ENCODE measurements at places on chromosomes 2 and 18.

DNA sequence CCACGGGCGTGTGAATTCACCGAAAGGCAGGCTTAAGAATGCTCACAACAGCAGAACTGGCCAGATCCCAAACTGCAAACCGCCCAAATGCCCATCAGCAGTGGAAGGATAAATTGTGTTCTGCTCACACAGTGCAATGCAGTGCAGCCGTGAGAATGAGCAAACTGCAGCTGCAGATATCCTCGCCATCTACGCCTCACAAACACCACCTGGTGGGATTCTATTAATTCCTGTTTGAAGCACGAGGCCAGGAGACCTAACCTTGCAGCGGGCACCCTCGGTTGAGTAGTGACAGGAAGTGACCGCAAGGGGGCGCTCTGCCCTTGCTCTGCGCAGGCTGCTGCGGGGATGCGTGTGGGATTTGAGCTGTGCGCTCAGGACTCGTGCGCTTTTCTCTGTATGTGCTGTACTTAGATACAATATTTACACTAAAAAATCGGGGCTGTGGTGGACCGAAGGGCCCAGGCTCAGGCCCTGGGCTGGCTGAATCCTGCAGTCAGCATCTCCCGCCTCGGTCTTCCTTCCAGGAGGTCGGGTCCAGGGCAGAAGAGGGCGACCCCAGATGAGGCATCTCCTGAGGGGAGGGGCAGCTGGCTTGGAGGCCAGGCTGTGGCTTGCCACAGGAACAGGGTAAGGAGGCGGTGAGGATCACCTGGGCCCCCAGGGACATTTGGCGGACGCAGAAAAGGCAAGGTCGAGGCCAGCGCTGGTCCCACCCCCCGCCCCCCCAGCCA lies 19.8 kb upstream of the PDIA6 start:
- ATAC-seq: peak; percentile 79

DNA sequence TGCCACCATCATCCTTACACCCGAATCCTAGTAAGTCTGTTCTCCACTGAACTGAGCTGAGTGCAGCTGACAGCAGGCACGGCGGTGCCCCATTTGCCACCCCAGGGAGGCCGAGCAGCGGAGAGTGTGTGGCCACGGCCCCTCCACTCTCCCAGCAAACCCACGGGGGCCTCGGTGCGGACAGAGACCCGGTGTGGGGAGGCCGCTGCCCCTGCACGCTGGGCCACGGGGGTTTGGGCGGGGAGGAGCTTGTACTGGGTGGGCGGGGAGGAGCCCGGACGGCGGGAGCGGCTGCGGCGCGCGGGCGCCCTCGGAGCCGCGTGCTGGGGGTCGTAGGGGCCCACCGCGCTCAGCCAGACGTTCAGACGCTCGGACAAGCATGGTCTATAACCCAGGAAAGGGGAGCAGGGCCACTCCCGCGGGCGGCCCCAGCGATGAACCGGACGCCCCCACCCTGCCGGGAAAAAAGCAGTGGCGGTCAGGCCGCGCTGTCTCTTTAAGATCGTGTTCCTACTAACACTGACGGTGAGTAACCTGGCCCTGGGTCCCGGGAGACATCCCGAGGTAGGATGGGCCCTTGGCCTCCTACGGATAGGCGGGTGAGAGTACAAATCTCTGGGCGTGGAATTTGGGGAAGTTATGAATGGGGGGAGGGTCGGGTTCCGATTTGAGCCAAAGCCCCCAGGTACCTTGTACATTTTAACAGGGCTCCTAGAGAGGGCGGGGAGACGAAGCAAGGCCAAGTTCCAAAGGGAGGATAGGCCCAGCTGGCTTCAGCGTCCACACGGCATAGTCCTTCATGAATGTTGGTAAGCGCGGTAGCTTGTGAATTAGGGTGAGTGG lies at the start of gene ITPRIPL1:
Gene ITPRIPL1, plus strand, starts transcription at position 277 of the 843 bp plus-strand sequence. Its CDS starts 523 bp downstream, at position 800.
- ATAC-seq: peak; percentile 6

- no peak for ATAC-seq
These were observed 33.9 kb upstream of the ATIC start for GRCh38 chr2:215277944-215278343.

DNA sequence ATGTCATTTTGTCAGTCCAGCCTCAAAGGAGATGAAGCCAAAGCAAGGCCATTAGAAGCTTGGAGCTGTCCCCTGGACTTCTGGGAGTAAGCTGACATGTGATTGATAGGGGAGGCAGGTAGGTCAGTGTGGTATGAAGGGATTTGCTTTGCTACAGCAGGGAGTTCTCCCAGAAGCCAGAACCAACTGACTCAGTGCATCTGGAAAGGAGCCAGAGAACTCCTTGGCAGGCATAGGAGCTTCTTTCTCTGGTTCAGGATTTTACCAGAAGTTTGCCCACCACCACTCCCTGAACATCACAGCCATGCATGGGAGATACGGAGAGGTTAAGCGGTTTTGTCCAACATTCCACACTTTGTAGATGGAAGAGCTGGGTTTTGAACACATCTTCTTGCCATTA lies 24.5 kb upstream of the KCNE4 start:
- no peak for ATAC-seq

DNA sequence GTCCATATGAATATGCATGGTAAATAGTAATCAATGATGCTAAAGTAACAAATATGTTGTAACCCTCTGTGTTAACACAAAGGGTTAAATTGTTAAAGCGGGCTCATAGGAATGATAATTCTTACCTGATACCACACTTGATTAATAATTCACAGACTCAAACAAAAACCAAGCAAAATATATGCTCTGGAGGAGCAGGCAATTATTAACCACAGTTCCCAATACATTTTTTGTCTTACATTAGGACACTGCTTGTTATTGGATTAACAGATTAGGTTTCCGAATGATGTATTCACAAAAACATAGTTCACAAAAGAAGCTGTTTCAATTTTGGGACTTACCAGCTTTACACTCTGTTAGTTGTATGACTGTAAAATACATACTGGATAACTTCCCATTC lies 300.9 kb upstream of the LRRTM4 start:
- ATAC-seq: no peak

DNA sequence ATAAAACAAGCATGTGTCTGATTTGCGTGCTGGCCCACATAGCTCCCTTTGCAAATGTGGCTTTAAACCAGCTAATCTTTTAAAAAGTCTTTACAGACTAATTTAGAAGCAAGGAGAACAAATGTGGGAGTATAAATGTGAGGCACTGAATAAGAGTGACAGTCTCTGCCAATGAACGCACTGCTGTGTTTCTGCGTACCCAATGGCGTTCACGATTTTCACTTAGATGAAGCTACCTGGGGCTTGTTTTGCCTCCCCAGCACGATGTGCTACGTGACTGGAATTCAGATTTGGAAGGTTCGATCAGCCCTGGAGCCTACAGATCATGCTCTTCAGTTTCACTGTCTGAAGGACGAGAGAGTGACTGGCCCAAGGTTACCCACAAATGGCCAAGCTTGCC lies 10.8 kb upstream of the CRACDL start:
- no peak for ATAC-seq

GRCh38 chr18:32060026-32060425 lies 31.6 kb upstream of the RNF138 start:
- no peak for ATAC-seq

DNA sequence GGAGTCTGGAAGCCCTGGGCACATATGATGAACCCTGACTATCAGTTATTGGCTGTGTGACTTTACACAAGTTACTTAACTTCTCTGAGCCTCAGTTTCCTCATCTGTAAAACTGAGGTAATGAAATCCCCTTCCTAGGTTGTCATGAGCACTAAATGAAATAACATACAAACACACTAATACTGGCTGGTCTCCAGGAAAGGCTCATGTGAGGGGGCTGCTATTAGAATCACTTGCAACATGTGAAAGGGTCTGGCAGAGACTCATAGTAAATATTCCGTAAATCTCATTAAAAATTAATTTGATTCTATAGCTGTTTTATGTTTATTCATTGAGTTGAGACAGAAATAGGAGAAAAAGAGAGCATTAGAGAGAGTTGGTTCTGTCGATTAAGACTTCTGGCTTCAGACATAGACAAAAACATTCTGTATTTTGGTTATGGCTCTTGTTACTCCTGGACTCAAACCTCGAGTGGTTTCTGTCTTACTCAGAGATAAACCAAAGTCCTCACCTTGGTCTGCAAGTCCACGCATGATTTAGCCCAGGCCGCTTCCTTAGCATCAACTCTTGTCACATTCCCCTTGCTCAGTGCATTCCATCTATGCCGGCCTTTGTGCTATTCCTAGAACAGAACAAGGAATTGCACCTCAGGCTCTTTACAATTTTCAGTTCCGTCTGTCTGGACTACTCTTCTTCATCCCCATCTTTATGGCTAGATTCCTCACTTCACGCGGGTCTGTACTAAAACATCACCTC lies 139.1 kb downstream of the NXPH2 start:
- ATAC-seq: no peak

- ATAC-seq: no peak
These were observed 37.1 kb downstream of the BOK start for GRCh38 chr2:241595600-241596140.

GRCh38 chr2:26975102-26975501 lies 4.7 kb downstream of the MAPRE3 start:
- ATAC-seq: no peak

DNA sequence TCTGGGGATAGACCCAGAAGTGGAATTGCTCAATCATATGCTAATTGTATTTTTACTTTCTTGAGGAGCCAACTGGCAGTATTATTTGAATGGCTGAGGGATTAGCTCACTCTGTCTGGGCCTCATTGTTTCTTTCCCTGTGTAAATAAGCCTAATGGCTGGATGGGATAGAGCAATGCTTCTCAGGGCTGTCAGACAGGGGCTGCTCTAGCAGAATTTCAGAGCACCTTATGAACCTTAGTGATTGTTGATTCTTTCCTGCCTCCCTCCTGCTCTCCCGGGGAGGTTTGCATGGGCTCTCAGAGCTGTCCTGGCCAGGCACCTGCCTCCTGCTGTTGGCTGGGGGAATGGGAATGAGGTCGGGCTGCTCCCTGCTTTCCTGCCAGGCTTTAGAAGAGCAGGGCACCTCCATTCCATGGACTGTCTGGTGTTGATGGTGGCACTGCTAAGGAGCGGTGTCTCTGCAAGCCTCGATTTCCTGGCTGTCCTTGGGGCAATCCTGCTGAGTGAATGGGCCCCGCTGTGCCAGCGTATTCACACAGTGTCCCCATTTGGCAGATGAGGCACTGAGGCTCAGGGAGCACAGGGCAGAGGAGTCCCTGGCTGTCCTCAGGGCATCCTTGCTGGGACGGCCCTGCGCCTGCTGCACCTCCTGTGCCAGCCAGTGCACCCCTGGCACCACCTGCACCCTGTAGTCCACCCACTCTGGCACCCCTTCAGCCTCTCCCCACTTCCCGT lies 468.2 kb upstream of the HS6ST1 start:
- ATAC-seq: no peak

DNA sequence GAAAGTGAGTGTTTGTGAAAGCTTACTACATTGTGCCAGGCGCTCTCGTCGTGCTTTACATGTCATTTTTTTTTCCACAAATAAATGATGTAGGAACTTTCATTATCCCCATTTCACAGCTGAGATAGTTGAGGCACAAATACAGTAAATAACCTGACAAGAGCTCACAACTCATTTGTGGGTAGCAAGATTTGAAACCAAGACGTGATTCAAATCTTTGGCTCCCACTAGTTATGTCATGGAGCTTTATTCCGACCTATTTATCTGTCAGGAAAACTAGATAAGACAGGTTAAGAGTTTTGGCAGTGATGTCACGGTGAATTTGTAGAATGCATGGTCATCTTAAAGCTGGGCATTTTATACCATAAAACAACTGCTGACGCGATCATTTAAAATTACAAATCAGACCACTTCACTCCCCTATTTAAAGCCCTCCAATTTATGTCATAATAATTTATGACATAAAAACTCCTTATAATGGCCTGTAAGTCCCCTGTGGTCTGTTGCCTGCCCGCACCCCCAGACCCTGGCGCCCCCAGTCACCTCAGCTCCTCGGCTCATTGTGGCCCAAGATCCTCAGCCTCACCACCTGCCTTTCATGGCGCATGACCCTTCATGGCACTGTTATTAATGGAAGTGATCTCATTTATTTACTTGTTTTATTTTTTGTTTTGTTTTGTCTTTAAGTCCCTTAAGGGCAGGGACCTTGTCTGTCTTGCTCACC lies 678 bp upstream of the ZNF24 start:
- no peak for ATAC-seq

DNA sequence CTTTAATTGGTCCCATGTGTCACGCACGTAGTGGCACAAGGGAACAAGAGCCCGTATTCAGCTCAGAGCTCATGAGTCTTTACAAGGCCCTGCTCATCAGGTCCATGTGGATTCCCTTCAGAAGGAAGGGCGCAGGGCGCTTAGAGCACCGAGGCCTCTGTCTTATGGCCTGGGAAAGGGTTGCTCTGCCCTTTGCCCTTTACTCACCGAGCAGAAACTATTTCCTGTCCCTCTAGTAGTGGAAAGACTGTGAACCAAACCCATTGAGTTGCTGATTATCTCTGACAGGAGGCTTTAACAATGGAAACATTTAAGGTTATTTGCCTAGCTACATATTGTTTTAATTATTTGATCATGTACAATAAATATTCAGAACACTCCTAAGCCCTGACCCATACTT lies 102.0 kb upstream of the ACAA2 start:
- ATAC-seq: no peak

- no peak for ATAC-seq
These were observed 328.4 kb upstream of the DDX18 start for GRCh38 chr2:117486081-117486480.

DNA sequence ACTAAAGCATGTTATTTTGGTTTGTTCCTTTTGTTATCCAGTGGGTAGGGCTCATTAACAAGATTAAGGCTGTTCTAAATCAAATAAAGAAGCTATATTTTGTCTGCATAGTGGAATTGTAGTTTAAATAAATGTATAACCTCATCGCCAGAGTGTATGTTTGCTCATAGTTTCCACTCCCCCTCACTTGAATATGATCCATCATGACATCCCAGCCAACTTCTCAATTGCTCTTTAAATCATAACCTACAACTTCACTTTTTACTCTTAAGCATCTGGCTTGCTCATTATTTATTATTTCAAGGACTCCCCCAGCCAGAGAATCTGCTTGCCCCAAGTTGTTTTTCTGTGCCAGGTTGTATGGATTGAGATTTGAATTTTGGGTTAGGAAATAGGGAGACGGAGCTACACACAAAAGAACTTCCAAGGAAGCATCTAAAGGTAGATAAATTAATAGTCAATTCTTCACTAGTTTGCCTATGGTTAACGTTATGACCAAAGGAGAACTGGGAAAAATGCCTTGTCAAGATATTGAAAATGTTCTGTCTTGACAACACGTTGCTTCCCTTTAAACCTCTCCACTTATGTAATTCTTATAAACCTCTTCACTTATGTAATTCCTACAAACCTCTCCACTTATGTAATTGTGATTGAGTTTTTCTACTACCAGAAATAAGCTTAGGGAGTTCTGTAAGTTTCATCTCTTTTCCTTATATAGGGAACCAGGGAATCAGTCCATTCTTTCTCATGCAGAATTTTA lies 55.4 kb upstream of the UPP2 start:
- no peak for ATAC-seq

DNA sequence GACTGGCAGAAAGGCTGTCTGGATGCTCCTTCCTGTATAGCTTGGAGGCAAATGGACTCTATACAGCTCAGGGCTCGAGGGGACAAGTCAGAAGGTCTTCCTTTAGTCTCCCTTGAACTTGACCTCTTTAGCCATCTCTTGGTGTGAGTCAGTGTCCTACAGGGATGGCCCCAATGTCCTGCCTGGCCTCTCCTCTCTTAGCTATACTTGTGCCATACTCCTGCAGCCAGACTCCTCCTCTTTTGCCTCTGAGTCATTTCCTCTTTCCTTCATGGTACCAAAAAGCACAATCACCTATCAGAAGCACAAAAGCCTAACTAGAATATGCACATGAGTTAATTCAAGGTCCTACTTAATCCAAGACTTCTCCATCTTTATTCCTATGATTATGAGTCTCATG lies 112.7 kb downstream of the XRCC5 start:
- ATAC-seq: no peak

All from stimulated activated memory B cell treated with anti-CD40 and anti-IgM and Interleukin-4, amounts not matched to agents 10 μg/mL and 1 μg/mL and 100 μg/mL, for 72 hours (primary cell).